Hindlimb muscle (tissue), 1 donor: ENCODE measurements at places on chromosomes 5 and 9.
A peak's percentile ranks its signal among the peaks of the same experiment; 100 is the strongest.

DNA sequence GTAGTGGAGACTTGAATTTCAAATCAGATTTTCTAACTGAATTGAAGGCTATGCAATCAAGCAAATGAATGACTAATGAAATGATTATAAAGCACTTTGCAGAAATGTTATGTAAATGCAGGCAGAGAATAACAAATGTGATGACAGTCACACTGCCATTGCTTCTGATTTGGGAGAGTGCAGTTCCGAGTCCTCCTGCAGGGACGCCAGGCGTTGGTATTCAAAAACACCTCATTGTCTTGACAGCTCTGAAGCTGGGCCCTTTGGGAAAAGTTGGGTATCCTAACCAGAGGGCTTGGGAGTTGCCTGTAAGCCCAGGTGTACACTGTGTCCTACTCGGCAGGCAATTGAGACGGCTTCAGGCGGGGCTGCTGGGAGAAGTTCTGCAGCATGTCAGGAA lies 57.9 kb downstream of the C5orf15 start:
- DNase-seq: no peak

DNA sequence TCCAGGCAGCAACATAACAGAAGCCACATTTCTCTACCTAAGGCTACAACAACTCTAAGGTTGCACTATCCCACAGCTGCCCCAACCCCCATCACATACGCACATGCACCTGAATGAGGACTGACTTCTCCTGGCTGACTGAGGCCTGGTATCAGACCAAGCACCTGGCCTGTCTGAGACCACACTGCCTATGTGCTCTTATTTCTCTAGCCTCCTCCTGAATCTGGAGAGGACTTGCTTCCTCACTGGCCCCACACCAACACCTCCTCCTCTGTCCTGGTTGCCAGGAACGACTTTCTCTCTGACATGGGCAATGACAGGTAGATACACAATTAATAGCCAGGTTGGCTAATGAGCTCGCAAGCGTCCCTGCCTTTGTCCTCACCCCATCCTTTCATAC lies 14.9 kb upstream of the VDAC1 start:
- no peak for DNase-seq

GRCh38 chr5:169641253-169641652 lies 4.2 kb downstream of the DOCK2 start:
- no peak for DNase-seq

- DNase-seq: no peak
Observed at GRCh38 chr9:138020795-138021182, 143.2 kb downstream of the CACNA1B start.

DNA sequence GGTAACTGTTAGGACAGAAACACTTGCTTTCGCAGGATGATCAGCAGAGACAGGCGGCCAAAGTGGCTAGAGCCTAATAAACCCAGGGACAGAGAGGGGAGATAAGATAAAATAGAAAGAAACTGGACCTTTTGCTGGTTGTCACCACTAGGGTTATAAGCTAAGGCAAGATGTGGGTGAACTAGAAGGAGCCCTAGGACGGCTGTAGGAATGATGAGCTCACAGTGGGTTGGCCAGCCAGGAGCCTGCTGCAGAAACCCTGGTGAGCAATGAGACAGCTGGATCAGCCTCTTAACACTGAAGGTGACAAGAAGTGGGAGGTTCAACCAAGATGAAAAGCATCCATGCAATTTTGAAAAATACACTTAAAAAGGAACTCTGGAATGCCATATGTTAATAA lies 13.5 kb downstream of the CTNND2 start:
- DNase-seq: no peak

DNA sequence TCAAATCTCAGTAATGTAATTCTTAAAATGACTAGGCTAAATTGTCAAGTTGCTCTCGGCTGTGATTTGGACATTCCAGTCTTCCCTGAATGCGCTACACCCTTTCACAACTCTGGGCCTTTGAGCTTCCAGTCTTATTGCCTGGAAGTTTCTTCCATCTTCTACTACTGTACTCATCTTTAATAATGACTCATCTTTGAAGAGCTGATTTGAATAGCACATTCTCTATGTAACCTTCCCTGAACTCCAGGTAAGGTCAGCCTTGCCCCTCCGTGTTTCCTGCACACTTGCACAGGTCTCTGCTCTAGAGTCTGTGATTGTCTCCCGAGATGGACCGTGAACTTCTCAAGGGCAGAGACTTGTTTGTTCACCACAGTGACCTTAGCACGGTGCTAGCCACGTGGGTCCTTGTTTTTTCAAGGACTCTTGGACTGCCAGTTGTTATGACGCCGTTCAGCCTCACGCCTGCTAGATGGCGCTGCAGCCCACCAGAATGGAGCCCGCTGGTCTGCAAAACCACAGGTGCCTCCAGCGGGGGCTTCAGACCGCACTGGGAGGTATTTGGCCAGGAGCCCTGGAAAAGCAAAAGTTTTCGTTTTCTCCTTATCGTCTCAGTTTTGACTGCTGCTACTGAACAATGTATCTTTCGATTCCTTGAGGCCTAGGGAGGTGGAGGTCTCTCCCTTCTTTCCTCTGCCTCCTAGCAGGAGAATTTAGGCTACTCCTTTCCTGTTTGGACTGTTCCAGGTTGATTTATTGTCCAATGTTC lies 44.4 kb downstream of the SEC61B start:
- DNase-seq: peak; percentile 57

DNA sequence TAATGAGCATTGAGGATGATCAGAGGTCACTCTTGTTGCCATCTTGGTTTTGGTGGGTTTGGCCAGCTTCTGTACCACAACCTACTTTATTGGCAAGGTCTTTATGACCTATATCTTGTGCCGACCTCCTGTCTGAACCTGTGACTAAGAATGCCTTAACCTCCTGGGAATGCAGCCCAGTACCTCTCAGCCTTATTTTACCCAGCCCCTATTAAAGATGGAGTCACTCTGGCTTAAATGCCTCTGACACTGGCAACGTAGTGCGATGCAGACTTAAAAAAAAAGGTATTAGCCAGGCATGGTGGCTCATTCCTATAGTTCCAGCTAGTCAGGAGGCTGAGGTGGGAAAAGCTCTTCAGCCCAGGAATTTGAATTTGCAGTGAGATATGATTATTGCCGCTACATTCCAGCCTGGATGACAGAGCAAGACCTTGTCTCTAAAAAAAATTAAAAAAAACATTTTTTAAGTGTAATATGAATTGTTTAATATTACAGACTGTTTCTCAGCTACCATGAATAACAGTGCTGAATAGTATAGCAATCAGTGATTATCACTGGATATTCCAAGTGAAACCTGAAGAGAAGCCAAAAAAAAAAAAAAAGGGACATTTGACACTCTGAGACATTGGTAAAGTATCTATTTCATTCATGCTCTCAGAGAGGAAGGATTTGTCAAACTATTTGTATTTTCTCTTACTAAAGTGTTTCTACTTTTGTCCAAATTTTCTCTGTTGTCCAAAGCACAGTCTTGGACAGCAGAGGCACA lies 18.3 kb upstream of the STOM start:
- no peak for DNase-seq

- no peak for DNase-seq
Observed at GRCh38 chr5:30690931-30691330, 502.6 kb upstream of the CDH6 start.

- no peak for DNase-seq
Observed at GRCh38 chr5:84605241-84605640, 220.6 kb upstream of the EDIL3 start.

DNA sequence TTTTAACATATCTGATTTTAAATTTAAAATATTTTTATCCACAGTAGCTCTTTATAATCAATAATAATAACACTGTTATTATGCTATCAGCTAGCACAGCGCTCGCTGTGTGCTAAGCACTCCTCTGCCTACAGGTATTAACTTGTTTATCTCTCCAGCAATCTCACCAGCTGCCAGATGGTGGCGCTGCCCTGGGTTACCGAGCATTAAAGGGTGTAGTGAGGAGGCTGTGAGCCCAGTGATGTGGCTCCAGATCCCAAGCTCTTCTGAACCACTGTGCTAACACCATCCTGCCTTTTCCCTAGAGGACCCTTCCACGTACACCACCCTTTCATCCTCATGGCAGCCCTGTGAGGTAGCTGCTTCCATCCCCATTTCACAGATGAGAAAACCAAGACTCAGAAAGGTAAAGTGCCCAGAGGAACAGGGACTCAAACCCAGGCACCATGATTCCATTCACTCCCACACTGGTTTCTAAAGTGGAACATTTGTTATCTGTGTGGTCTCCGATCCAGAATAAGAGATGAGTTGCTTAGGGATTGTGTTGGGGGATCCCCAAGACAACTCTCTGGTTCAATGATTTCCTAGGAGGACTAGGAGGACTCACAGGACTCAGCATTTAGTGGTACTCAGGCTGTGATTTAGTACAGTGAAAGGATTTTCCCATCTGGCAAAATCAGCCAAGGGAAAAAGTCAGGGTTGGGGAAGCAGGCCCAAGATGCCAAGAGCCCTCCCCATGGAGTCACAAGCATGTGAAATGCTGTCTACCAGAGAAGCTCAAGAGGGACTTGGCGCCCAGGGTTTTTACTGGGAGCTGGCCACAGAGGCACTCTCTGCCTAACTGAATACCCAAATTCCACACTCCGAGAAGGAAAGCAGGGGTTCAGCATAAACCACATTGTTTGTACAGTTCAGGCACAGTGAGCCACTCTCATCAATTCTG lies 7.0 kb downstream of the IGFBPL1 start:
- DNase-seq: no peak

DNA sequence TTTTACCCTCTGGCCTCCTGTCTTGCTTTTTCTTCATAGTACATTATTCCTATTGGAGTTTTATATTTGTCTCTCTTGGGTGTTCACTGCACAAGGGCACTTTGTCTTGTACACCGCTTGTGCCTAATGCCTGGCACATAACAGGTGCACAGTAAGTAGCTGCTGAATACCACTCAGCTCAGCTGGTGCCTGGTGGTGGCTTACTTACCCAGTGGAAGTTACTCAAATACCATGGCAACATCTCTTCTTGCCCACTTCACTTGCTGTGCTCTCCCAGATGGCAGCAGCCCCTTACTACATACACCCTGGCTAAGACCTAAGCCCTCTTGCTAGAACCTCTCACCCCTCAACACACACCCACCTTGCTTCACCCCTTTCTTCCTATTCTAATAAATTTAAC lies 11.3 kb upstream of the SKP1 start:
- no peak for DNase-seq

DNA sequence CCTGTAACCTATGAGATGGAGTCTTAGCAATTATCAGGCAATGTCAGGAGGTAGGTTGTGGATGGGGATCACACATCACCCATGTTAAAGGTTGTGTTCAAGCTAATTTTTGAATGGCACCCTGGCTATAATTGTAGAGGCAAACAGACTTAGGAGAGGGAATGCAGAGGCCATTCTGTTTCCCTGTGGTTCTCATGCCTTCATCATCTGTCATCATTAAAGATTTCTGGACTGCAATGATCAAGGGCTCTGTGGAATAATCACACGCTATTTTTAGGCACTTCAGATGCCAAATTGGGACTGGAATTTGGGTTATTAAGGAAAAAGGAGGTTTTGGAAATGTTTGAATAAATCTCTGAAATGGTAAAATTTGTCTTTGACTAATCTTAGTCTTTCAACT lies 1065.4 kb downstream of the TAF11L14 start:
- DNase-seq: no peak

- DNase-seq: no peak
Observed at GRCh38 chr5:160905285-160905684, 53.3 kb upstream of the ATP10B start.

GRCh38 chr5:115068239-115069086 lies 101.2 kb downstream of the TRIM36 start:
- no peak for DNase-seq

- DNase-seq: no peak
Observed at GRCh38 chr5:181151146-181151545, 3.8 kb downstream of the OR2V2 start.

DNA sequence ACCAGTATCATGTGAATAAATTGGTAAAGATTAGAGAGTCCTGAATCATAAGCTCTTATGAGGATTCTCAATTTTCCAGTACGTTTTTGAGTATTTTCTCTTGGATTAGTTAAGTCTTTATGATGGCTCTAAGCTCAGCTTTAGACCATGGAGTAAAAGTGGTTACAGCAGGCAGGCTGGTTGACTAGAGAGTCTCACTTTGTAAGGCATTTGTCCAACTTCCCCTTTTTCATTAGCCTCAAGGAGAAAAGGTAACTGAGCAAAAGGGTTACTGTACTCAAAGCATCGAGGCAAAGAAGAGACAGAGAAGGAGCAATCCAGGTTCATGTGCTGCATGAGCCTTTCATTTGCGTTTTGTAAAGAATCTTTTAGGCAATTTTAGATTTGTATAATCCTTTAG lies 8.5 kb downstream of the NOP16 start:
- no peak for DNase-seq

DNA sequence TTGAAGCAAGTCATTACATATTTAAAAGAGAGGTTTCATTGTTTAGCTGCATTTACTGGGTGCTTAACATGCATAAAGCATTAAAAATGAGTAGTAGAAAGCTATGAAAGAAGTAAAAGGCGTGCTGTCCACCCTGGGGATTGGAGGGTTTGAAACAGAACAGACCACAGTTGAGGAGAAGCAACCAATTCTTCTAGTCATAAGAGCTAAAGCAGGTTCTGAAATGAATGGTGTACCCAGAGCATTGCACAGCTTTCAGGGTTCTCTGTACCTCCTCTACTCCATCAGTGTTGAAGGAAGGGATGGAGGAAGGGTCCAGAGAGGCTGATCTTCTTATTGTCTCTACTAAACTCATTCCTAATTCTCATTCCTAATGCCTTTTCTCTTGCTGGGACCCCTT lies 68.9 kb downstream of the SH3RF2 start:
- DNase-seq: no peak

DNA sequence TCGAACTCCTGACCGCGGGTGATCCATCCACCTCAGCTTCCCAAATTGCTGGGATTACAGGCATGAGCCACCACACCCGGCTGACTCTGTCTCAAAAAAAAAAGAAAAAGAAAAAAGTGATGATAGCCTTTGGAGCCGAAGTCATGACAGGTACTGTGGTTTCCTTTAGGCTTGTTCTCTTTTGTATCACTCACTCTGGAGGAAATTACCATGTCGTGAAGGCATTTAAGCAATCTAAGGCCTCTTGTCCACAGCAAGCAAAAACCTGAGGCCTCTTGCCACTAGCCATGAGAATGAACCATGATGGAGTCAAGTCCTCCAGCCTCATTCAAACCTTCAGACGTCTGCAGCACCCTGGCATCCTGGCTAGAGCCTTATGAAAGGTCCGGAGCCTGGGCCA lies 286.1 kb downstream of the RAB3C start:
- DNase-seq: no peak

- DNase-seq: no peak
Observed at GRCh38 chr5:174708476-174709207, 15.7 kb upstream of the MSX2 start.

GRCh38 chr5:63572740-63573139 lies 389.5 kb downstream of the HTR1A start:
- DNase-seq: no peak

DNA sequence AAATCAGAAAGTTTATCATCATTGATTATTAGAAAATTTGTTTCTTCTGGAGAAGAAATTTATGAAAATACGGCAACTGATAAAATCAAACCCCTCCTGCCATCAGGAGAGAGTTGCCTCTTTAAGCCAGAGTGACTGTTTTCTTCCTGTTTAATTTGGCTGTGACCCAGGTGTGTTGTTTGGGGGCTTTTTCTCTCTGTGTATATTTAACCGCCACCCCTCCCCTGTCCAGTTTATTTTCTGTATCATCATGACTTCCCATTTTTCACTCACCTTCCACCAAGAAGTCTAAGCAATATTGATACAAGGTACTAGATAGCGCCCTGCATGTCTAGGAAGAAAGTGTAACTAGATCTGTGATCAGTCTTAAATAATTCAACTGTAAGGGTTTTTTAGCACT lies 50.1 kb downstream of the FAM78A start:
- DNase-seq: no peak

- DNase-seq: no peak
Observed at GRCh38 chr9:21443849-21444625, 3.8 kb downstream of the IFNA1 start.
